ENCODE measurements at places on chromosomes 11 and 22.

DNA sequence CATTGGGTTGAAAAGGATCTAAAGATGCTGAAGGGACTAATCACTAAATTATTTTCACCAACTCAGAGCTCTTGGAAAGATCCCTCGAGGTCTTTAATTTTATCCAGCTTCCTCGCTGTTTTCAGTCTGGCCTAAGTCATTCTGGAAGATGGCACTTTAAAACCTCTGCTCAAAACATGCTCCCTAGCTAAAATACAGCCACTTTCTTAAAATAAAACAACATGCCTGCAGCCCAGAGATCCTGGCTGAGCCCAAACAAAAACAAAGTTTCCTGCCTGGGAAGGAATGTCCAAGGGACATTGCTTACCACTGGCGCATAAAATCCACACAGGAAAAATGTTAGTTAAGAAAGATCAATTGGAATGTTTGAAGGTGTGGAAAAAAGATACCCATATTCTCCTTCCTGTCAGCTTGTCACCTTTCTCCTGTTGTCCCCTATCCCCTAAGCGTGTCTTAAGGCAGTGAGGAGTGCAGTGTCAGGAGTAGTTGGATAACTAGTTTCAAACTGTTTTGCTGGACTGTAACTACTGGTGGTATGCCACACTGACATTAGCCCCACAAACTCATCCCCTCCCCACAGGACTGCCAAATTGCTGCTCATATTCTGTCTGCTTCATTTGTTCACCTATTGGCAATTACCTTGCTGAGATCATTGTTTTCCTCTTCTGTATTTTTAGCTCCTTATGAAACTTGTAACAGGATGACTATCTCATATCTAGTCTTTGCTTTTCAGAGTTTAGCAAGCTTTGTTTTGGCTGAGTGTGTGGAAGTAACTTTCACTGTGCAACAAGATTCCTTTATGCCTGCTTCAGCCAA is 108.3 kb upstream of the SESN3 start:
- no peak for DNase-seq

- DNase-seq: no peak
Measured at GRCh38 chr22:17086296-17086695, 1.5 kb downstream of the IL17RA start.

DNA sequence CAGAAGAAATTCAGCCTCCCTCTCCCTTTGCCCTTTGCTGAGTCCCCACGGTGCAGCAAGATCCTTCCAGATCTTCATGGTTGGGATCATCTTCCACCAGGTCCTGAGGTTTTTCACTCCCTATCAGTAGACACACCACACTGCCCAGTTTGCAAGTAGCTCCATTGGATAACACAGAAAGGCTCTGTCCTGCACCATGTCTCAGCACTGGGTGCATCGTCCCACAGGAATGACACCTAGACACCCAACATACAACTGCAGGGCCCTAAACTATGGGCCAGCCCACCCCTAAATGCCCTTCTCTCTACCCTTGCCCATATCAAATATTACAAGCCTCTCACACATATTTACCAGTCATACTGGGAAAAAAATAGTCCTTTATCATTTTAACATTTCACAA is 9.4 kb downstream of the KLHL22 start:
- no peak for DNase-seq

DNA sequence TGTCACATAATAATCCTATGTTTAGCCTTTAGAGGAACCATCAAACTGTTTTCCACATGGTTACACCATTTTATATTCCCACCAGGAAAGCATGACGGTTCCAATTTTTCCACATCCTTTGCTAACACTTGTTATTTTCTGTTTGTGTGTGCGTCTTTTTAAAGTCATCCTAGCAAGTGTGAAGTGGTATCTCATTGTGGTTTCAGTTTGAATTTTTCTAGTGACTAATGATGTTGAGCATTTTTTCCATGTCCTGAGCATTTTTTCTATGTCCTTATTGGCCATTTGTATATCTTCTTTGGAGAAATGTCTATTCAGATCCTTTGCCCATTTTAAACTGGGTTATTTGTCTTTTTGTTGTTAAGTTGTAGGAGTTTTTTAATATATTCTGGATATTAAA is 53.7 kb upstream of the DEPDC7 start:
- DNase-seq: no peak

DNA sequence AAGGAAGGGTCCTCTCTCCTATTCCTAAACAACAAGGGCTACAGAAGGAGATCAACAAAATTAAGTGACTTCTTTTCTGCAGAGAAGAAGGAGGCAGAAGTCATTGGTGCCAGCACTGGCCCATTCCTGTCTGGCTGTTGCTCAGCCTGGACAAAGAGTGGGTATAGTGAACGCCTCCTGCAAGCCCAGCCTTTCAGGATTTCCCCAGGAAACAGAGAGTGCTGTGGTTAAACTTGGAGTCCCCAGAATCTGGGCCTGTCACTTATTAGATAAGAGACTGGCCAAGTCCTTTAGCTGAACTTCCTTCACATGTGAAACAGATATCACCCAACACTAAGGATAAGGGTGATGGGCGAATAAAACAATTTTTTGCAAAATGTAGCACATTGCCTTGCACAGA is 10.9 kb downstream of the TST start:
- no peak for DNase-seq
